ENCODE measurements at places on chromosomes 7 and 10.

GRCh38 chr7:37826825-37827224 lies 21.6 kb upstream of the NME8 start:
- DNase-seq, result no peak

- no peak for DNase-seq
Measured at GRCh38 chr7:96388620-96389383, 66.9 kb upstream of the SLC25A13 start.

- DNase-seq, result no peak
Measured at GRCh38 chr7:73515178-73515577, 6.9 kb downstream of the BAZ1B start.

- peak; percentile 18 for DNase-seq
Measured at GRCh38 chr10:72088889-72089575, 681 bp upstream of the SPOCK2 start.

DNA sequence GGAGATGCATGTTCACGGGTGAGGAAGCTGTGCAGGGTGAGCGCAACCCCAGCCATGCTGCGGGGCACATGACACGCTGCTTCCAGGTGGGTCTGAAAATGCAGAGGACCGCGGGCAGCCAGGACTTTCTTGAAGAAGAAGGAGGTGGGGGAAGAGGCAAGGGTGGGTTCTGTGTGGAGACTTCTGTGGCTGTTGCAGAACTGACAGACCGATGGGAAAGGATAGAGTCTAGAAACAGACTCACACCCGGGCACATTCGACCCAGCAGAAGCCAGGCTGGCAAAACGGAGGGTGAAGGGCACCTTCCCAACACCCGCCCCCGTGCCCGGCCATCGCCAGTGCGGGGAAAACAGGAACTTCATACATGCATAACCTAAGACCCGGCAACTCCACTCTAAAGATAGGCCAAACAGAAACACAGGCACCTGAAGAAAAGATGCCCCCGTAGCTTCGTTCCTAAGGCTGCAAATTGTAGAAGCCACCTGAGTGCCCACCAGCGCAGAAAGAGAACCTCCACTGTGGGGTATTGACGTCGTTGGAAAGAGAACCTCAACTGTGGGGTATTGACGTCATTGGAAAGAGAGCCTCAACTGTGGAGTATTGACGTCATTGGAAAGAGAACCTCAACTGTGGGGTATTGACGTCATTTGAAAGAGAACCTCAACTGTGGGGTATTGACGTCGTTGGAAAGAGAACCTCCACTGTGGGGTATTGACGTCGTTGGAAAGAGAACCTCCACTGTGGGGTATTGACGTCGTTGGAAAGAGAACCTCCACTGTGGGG lies 4.8 kb upstream of the KNDC1 start:
- DNase-seq, result no peak

- DNase-seq, result no peak
Measured at GRCh38 chr7:27188386-27189294, 3.6 kb upstream of the HOXA11 start.

- DNase-seq, result peak; percentile 84
Measured at GRCh38 chr7:148772297-148773089, 73.8 kb downstream of the CUL1 start.

DNA sequence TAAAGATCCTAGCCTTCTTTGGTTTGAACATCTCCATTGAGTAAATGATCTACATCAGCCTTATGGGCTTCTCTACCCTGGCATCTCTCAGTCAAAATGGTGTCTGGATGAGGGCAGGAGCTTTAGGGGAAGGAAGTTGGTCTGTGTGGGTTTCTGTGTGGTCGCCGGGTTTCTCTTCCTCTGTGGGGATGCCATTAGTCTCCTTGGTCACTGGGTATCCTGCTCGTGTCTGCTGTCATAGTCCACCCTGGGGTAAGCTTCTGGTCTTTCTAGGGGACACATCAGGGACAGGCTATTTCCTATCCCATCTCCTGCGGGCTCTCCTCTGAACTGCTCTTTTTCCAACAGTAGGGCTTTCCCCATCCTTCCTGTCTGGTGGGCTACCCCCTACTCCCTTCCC lies 150.3 kb upstream of the NPY start:
- DNase-seq, result no peak

DNA sequence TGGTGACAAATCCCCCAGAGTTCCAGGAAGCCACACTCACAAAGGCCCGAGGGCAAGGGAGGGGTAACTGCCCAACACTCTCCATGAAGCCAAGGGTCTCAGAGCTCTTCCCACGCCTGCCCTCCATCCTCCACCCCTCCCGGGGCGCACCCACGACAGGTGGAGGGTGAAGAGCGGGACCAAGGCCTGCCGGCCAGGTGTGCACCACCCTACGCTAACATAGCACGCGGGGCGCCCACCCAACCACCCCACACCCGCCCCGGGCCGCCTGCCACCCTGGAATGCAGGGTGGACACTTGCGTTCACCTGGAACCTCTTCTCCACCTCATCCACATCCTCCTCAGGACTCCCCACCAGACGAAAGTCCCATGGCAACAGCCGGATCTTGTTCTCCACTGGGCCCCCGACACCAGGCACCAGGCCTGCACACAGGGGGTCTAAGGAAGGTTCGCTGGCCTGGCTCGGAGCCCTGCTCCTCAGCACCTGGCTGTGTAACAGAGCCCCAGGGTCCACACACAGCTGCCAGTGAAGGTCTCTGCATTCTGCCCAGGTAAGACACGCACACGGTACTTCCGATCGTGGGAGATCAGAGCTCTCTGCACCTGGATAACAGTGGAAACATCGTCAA lies 32.7 kb downstream of the MAD1L1 start:
- no peak for DNase-seq

GRCh38 chr10:317271-317769 lies 182.1 kb downstream of the ZMYND11 start:
- DNase-seq, result no peak

GRCh38 chr7:11133436-11133959 lies 159.8 kb downstream of the PHF14 start:
- DNase-seq, result no peak

DNA sequence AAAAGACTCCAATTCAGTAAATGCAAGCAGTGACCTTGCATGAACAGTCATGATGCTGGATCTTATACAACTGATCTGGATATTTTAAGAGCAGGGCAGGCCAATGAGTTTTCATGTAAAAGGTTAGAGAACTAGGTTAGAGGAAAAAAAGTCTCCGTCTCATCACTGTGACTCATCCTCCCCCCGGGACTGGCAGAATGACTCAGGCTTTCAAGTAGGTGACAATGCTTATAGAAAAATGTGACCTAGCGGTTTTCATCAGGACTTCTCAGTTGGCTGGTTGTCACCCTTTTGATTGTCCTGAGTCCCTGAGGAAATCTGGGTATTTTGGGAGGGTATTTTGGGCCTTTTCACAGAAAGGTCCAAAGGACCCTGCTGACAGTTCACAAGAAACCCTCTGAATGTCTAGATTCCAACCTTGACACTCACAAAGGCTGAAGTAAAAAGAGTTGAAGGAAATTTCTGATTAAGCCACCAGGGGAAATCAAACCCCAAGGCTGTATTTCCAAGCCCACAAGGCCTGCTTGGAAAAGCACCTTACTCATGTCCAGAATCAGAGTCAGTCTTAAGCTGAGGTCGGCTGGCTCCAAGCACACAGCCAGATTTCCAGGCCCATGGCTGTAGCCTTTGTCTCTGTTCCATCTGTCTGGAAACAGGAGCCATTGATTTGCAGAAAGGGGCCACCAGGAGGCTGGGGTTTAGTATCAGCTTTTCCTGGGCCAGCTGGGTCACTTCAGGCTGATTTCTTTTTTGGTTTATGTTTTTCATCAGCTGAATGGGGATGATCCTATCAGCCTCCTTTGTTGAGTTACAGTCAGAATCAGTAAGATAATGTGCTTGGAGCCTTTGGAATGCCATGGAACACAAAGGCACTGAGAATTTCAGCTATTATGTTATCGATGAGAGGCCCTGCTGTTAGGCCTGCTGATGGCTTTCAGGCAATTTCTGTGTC lies 226.4 kb upstream of the HABP2 start:
- DNase-seq, result no peak

DNA sequence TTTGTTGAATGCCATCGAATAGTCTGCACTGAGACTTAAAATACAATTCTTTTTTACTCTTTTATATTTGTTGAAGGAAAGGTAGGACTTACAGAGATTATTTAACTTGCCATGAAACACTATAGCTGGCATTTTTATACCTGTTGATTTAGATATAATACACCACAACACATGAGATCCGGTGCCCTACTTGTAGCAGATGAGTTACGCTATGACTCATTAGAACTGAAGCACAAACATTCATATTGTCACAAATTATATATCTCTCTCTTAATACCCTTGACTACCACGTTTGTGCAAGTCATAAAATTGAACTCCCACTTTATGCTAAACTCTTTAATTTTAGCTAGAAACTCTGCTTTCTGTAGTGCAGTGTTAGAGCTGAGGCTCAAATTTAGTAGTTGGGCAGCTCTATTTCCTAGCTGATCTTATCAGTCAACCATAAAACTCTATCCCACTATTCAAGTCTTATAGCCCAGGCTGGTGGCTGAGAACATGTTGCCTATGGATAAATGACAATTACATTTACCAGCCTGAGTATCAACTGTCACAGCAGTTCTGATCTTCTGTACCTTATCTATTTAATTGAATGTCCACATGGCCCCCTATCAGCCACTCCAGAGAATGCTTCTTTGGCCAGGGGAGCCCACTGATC lies 137.4 kb upstream of the SEMA3D start:
- DNase-seq, result no peak

DNA sequence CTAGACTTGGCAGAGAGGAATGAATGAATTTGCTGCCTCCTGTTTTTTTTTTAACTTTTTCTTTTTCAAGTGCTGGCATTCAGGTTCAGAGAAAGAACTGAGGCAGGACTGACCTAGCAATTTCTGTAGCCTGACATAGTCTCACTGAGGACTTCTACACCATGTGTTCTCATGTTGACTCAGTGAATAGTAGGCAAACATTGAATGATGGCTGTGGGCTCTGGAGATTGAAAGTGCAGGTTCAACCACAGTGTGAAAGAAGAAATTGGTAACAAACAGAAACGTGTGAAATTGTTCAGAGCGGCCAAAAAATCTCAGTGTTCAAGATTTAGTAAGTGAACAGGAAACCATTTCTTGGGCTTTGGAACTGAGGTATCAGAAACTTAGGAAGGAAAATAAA lies 322.4 kb upstream of the GHITM start:
- DNase-seq, result no peak

DNA sequence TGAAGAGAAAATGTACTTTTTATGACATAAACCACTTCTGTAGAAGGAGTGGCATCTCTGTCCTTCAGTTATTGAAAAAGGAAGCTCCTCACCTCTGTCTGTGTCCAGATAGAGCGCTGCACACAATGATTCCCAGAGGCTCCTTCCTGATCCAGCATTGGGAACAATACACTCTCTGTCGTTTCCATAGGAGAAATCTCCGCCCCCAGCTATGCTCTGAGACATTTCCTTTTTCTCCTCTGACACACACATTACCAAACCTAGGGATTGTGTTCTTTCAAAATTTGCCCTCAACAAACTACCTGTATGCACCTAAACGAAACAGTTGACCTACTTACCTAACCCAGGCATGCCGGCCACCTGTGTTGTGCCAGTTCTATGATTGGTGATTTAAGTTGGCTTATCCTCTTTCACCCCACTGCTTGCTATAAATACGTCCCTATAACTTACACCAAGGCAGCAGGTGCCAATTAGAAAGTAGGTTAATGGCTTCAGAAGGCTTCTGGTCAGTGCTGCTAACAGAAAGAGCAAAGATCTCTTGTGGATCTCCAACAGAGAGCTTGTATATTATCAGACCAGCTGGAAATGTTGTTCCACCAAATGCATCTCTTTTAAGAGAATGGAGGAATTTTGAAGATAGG lies 140.1 kb upstream of the JCAD start:
- DNase-seq, result no peak

- no peak for DNase-seq
Measured at GRCh38 chr7:158468181-158468580, 119.4 kb downstream of the PTPRN2 start.

GRCh38 chr10:127444155-127444554 lies 105.0 kb upstream of the NPS start:
- no peak for DNase-seq

DNA sequence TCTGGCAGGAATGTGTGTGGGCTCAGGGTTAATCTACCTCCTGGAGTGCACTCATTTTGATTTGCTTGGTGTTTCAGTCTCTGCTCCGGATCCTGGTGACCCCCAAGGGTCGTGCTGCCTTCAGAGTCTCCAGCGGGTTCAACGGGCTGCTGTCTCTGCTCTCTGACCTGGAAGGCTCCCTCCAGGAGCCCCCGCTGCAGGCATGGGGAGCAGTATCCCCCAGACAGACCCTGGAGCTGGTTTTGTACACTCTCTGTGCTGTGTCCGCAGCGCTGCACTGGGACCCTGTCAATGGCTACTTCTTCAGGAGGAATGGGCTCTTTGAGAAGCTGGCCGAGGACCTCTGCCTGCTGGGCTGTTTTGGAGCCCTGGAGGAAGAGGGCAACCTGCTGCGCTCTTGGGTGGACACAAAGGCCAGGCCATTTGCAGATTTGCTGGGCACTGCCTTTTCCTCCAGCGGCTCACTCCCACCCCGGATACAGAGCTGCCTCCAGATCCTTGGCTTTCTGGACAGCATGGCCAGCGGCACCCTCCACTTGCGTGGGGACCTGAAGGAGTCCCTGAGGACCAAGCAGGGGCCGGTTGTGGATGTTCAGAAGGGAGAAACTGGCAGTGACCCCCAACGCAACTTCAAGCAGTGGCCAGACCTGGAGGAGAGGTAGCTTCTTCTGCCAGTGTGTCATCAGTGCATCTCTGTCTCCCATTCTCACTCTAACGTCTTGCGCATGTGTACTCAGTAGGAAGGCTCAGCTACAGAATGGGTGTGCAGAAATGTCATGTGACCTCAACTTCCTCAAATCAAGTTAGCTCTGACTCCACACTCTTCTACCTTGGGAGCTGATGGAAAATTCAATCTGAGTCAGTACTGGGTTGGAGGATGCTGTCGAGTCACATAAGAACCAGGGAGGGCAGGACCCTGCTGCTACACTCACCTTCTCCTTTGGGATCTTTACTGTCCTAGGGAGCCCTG lies 58.5 kb downstream of the WDFY4 start:
- DNase-seq, result no peak

GRCh38 chr7:21089653-21090052 lies 303.0 kb upstream of the SP8 start:
- DNase-seq, result no peak

DNA sequence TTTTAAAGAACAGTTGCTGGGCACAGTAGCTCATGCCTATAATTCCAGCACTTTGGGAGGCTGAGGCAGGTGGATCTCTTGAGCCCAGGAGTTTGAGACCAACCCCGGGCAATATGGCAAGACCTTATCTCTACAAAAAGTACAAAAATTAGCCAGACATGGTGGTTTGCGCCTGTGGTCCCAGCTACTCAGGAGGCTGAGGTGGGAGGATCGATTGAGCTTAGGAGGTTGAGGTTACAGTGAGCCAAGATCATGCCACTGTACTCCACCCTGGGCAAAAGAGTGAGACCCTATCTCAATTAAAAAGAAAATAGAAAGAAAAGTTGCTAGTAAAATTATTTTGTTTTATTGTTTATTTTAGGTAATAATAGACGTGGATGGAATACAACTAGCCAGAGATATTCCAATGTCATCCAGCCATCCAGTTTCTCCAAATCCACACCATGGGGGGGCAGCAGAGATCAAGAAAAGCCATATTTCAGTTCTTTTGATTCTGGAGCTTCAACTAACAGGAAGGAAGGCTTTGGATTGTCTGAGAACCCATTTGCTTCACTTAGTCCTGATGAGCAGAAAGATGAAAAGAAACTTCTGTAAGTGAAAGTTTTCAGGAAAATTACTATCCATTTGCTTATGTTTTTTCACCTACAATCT lies 3.0 kb downstream of the NUP42 start:
- peak; percentile 6 for DNase-seq

All from DMS 273 treated with DMSO at 0.1 percent for 48 hours (cell line).